ENCODE measurements at places on chromosomes 6 and 20.

DNA sequence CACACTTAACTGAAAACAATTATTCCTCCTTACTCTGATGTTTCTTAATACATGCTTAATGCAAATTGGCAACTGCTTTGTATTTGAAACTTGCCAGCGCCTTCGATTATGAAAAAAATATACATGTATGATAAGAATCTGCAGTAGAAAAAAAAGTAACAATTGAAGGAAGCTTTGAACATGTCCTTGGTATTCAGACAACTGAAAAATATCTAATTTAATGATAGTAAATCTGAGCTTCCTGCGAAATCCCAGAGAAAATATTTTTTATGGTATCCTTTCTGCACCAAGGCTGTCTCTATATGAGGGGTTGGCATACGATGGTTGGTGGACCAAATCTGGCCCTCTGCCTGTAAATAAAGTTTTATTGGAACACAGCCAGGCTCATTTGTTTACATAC lies 186.2 kb downstream of the HDGFL1 start:
- DNase-seq: no peak

GRCh38 chr6:115934145-115934544 lies 126.5 kb downstream of the FRK start:
- DNase-seq: no peak

GRCh38 chr6:69795469-69796072 lies 1.2 kb downstream of the LMBRD1 start:
- DNase-seq: no peak

- no peak for DNase-seq
Observed at GRCh38 chr6:121310495-121310894, 23.8 kb downstream of the TBC1D32 start.

GRCh38 chr6:29531668-29532067 lies 27.9 kb downstream of the UBD start:
- DNase-seq: no peak

DNA sequence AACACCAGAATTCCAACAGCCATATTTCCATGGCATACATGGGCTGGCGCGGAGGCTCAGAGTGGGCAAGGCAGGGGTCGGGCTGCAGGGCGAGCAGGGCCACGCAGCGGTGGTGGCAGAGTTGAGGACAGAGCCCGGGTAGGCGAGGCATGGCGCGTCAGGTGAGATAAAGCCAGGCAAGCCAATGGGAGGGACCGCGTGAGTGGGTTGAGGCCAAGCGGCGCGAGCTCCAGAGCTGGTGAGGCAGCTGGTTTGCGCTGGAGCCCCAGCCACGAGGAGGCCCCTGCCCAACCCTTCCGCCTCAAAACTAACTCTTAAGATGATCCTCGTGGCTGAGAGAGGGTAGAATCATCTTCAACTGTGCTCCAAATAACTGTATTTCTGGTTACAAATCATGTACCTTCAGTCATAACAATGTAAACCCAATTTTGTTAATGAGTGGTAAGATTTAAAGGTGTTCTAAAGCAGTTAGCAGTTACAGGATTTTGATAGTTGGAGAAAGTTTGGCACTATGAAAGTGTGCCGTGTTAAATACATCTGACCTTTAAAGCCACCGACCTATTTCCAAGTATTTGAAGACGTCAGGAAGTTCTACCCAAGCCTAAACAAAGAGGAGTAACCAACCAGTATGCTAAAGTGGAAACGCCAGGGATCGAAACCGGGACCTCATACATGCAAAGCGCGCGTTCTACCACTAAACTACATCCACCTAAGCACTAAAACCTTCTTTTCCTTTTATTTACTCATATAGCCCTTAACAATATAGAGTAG lies 107.9 kb downstream of the GPX5 start:
- DNase-seq: no peak

DNA sequence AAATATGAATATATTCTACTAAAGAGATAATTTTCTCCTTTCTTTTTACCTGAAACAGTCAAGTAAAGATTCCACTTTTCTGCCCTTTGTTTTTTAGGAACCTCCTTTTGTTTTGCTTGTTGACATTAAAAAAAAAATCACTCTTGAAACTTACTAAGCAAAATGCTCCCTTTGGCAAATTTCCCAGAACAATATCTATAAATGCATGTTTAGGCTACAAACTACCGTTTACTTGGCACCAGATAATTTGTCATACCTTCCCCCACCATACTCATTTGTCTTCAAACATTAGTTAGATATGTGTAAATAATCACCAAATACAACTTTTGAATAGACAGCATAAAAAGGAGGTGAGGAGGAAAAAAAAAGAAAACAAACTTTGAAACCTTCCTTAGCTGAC lies 604.7 kb downstream of the RFPL4B start:
- no peak for DNase-seq

DNA sequence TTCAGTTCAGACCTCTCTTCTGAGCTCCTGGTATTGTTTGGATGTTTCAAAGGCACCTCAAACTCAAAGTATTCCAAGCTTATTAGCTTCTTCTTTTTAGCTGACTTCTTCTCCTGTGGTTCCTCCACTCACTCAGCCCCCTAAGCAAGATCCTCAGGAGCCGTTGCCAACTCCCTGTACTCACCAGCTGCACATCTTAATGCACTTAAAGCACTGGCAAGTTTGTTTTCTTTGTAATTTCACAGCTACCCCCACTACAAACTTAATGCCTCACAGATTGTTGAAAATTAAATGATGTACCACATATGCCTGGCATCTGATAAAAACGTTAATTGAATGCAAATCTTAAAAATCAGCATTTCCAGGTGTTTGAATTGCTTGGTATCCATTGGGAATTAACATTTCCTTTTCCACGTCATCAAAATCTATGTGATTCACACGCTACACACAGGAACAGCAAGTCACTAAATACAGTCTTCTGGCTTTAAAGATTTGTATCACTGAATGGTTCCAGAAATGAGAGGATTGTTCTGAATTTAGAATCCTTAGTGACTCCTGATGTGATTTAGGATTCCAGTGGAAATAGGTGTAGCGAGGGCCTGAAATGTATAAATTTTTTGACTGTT lies 24.5 kb downstream of the CALHM6 start:
- DNase-seq: no peak

DNA sequence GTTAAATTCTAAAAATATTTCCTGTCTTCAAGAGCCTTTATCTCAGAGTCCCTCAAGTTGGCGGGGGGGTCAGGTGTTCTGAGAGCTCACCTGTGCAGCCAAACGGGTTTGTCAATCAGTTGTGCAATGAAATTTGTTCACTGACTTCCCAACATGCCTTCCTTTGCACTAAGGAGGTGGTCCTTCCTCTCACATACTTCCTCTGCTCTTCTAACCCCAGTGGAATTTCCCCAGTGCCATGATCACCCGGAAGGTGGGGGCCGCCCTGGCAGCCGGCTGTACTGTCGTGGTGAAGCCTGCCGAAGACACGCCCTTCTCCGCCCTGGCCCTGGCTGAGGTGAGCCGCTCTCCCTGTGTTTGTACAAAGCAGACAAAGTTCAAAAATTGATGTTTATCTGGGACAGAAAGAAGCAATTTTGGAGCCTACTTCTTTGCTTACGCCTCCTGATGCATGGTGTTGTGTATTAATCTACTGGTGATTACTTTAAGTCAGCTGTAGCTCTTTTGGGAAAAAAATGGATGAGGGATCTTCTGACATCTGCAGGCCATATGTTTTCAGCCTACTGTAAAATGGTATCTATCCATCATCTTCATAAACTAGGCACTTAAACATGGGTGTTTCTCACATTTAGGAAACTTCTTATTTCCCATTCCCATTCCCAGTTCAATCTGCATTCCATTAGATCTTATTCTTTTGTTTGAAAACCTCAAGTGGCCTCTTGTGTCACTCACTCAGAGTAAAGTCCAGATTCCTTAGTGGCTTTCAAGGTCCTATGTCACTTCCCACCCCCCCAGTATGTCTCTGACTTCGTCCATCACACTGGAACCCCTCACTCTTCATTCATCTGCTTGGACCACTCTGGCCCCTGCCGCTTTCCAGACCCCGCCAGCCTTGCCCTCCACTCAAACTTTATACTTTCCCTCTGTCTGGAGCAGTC lies 10.1 kb downstream of the ALDH5A1 start:
- DNase-seq: no peak

GRCh38 chr6:139030228-139030963 lies 1.9 kb downstream of the ABRACL start:
- no peak for DNase-seq

DNA sequence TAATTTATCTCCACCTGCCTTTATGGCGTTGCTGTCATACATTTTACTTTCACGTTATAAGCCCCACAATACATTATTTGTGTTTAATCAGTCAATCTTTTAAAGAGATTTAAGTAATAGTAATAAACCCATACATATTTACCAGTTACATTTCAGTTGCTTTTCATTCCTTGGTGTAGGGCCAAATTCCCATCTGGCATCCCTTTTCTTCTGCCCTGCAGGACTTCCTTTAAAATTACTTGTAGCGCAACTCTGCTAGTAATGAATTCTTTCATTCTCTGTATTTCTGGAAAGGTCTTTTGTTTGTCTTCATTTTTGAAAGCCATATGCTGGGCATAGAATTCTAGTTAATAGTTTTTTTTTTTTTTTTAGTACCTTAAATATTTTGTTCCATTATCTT lies 24.9 kb downstream of the ZNF334 start:
- no peak for DNase-seq

DNA sequence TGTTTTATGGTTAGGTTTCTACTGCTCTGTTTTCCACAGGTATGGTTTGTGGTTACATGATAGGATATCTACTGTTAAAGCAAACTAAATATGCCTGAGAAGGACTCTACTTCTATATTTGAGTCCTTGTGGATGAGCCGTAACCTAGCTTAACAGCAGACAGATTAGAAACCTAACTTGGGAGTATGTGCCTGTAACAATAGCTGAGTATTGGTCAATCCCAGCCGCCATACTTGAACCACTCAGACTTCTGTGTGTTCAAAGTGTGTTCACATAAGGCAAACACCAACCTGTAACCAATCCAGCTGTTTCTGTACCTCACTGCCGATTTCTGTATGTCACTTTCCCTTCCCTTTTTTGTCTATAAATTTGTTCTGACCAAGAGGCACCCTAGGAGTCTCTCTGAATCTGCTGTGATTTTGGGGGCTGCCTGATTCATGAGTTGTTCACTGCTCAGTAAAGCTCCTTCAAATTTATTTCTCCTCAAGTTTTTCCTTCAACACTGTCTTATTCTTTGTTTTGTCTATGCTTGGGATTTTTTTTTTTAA lies 37.1 kb downstream of the PHF3 start:
- DNase-seq: no peak

DNA sequence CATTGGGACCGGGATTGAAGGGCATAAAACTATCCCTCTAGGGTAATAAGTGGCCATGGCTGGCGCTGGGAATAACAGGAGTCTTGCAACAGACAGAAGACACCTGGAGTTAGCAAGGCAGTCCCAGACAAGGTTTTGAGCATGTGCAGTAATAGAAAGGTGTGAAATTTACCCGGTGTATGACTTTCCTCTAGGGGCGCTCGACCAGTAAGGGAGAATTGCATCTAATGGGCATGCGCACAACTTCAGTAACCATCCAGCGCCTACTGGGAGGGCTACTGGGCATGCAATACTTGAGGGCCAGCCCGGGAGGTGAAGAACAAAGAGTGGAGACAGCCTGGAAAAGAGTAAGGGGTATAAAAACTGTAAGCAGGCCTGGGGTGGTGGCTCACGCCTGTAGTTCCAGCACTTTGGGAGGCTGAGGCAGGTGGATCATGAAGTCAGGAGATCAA lies 32.7 kb downstream of the SERPINB6 start:
- DNase-seq: no peak

Measured in right forelimb (tissue), 1 donor.